ENCODE measurements at places on chromosomes 5 and 9.

DNA sequence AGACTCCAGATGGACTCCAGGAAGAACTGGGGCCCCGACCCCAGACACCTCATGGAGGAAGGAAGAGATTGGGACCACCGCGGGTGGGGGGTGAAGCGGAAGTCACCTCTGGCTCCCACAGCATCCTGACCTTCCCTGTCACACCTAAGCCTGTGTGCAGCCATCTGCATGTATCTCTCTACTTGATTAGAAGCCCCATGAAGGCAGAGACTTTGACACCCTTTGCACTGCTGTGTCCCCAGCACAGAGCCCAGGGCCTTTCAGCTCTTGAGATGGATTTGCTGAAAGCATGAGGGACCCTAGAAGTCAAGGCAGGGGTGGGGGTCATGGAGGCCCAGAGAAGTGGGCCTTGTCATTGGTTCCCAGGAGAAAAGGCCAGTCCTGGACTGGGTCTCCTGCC is 2.8 kb upstream of the ENG start:
- no peak for DNase-seq

- DNase-seq = no peak
Measured at GRCh38 chr5:136926073-136926472, 560.7 kb upstream of the TRPC7 start.

GRCh38 chr9:31807574-31808256 is 576.7 kb upstream of the ACO1 start:
- no peak for DNase-seq

DNA sequence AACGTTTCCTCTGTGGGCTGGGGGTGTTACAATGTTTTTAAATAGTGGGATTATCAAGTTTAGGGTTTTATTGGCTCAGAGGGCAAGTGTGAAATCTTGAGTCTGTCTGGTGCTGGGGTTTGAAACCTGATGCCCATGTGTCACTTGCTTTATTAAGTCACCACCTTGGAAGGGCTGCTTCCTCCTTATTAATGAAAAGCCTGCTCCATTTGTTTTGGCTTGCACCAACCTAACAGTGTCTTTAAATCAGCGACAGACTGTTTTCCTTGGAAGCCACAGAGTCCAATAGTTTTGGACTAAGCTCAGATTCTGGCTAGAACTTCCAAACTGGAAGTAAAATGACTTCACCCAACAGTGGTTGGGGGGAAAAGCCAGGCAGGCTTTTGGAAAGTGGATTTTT is 10.7 kb upstream of the PALM2AKAP2 start:
- no peak for DNase-seq

GRCh38 chr9:101620452-101620851 is 25.7 kb upstream of the PPP3R2 start:
- DNase-seq = no peak

GRCh38 chr9:93460689-93461413 is 7.5 kb upstream of the FAM120AOS start:
- DNase-seq = no peak

DNA sequence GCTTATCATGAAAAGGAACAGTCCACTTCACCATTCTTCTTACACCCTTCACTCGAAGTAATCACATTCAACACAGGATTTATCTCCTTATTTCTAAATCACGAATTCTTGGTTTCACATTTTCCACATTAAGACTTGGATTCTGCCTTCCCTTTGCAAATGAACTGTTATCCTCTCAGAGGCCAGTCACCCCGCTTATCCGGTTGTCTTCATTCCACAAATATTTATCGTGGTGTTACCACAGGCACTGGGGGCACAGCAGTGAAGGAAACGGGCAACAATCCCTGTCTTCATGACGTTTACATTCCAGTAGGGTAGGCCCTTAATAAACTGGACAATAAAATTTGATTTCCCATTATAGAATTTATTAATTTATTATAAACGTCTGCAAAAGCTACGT is 284.2 kb downstream of the DENND1A start:
- no peak for DNase-seq

DNA sequence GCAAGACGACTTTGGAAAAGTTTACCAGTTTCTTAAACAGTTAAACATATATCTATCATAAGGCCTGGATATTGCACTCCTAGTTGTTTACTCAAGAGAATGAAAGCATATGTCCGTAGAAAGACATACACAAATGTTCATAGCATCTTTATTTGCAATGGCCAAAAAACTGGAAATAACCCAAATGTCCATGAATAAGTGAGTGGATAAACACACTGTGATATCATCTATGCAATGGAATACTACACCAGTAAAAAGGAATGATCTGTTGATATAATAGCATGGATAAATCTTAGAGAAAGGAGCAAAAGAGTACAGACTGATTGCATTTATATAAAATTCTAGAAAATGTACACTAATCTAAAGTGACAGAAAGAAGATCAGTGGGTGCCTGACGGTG is 28.0 kb upstream of the VCAN start:
- no peak for DNase-seq

DNA sequence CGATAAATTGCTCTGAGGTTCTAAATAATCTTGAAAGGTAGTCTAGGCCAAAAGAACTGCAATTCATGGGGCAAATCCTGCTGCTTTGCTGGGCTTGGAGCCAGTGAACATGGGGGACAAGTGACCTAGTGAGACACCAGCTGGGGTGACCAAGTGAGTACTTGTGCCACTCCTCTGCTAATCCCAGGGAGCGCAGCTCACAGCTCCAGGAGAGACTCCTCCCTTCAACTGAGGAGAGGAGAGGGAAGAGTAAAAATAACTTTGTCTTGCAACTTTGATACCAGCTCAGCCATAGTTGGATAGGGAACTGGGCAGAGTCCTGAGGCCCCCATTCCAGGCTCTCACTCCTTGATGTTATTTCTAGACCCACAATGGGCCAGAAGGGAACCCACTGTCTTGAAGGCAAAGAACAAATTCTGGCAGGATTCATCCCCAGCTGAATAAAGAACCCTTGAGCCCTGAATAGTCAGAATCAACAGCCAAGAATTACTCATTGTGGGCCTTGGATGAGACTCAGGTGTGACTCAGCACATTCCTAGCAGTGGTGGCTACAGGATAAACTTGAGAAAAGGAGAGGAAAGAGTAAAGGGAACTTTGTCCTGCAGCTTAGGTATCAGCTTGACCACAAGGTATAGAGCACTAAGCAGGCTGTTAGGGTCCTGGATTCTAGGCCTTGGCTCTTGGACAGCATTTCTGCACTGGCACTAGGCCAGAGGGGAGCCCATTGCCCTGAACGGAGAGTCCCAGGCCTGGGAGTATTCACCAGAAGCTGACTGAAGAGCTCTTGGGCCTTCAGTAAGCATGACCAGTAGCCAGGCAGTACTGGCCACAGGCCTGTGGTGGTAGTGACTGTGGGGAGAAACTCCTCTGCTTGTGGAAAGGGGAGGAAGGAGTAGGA is 288.3 kb upstream of the CDH18 start:
- peak; percentile 93 for DNase-seq

DNA sequence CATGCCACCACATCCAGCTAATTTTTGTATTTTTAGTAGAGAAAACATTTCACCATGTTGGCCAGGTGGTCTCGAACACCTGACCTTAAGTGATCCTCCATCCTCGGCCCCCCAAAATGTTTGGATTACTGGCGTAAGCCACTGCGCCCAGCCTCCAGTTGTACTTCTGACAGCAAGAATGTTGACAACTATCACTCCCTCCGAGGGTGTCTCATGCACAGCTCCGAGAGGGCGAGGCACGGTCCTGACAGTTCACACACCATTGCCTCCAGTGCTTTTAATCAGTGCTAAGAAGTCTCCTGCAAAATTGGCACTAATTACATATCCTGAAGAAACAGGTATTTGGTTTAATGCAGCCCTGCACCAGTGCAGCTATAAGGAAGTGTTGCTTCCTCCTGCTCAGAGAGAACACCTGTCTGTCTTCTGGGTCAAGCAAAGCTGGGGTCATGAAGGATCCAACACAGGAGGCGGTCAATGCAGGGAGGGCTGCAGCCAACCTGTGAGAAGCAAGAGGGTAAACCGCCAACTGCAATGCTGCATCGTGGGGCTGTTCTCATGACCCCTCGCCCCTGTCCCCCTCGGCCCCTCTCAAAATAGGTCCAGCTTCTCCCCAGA is 184.0 kb downstream of the MED10 start:
- DNase-seq = no peak

- no peak for DNase-seq
Measured at GRCh38 chr5:142641711-142642110, 44.2 kb downstream of the FGF1 start.

DNA sequence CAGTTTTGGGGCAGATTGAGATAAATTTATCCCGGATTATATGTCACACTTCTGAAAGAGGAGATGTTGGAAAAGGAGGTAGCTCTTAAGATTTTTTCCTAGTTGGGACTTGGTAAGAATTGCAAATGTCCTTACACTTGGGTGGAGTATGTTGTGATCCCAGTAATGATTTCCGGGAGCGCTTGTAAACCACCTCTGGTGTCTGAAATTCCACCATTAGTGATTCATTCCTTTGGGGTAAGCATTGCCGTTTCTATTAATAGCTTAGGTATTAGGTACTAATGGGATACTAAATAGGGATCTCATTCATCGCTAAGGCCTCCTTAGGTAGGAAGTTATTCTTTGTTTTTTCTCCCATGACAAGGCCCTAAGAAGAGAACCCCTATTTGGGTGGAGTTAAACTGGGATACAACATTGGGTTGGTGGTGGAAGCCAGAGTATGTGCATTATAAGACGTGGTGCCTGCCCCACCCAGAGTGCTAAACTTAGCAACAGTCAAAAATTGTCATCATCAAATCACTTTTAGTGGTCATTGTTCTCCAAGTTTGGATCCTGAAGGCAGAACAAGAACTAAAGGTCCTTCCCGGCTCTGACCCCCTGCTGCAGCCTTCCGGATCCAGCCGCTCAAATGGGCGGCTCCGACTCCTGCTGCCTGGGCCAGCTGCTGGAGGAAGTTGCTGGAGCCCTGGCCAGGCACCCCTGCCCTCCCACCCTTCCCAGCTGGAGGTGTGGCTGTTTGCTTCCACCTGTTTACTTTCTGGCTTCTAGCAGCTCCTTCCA is 31.7 kb upstream of the DAB2IP start:
- DNase-seq = no peak

DNA sequence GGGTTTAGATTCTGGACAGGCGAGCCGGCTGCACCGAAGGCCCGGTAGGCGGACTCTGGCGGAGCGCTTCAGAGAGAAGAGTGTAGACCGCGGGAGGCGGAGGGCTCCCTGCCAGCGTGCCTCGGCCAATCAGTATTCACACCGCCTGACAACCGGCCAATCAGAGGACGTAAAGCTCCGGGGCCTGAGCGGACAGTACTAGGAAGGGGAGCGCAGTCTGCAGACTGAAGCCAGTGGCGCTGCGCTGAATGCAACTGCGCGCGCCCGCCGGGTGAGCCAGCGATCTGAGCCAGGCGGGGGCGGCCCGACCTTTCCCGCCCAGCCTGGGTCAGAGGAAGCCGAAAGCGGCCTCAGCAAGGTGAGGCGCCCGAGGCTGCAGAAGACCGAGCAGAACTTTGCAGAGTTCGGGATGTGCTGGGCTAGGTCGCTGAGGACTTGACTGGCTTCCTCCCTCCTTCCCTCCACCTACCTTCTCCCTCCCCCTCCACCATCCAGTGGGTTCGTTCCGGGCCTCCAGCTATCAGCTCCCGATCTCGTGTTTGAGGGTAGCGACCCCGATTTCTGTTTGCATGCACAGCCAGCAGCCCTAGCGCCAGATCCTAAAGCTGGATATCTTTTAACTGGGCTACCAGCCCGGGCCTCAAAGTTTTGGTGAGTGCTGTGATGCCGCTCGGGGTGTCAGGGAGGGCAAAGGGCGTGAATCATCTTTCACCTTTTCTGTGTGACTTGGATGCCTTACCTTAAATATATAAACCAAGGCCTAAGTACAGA is at the start of gene DMRT2:
TSS of gene DMRT2 (plus strand) at position 233 of the 771 bp plus-strand sequence. CDS start 1,257 bp downstream, outside the sequence.
- peak; percentile 76 for DNase-seq

DNA sequence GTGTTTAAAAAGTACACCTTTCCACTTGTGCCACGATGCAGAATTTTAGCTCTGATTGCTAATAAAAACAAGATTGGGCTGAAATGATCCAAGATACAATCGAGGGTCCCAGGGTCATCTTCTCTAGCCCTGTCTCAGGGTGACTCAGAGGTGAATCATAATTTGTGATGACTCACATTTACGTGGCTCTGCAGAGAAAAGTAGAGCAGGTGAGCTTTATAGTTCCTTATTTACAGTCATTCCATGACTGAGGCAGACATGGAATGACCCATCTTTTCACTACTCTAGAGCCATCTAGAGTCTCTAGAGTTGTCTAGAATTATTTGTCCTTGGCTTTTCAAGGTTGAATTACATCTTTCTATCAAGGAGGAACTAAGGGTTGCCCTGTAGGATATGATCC is 155.2 kb downstream of the GAS1 start:
- peak; percentile 88 for DNase-seq

- no peak for DNase-seq
Measured at GRCh38 chr5:83227611-83228010, 150.3 kb downstream of the XRCC4 start.

GRCh38 chr5:74895906-74896305 is 29.7 kb upstream of the FAM169A start:
- DNase-seq = peak; percentile 52

DNA sequence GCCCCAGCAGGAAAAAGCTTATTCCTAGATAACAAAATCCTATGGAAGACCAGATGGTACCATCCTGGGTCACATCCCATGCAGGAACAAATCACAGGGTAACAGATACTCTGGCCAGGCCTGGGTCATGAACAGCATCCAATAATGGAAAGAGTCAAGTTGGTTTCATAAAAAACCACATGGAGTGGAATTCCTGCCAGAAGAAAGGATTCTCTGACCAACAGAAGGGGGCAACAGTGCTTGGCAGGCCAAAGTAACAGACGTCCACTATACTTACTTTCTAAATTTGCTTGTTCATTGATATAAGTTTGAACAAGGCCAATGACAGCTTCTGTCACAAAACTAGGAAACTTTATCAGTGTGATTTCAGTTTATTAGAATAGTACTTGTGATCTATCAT is 273.5 kb downstream of the ARRDC3 start:
- no peak for DNase-seq

- no peak for DNase-seq
Measured at GRCh38 chr9:91211919-91212318, 149.8 kb downstream of the AUH start.

DNA sequence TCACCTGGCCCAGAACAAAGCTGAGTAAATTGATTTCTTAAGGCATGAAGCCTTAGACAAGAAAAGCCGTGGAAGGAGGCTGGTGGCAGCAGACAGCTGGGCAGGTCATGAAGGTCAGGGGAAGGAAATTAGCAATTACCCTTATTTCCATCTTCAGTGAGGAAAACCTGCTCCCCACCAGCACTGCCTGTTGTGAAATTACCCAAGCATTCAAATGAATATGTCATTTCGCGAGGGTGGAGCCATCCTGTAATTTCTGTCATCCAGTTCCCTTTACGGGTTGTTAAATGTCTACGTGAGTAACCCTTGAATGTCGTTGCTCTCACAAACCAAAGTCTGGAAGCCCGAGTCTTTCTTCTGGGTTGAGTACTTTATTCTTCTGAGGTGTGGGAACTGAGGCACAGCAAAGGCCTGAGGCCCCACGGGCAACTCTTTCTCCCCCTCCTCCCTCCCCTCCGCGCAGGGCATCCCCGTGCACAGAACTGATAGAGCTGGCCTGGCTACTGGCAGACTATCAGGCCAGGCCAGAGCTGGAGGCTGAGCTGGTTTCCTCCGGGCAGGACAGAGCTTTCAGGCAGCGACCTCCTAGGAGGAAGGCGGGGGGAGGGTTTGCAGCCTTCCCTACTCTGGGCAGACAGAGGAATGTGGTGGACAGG is 22.0 kb upstream of the AK3 start:
- no peak for DNase-seq

Data from mammary epithelial cell (primary cell).